ENCODE measurements at places on chromosomes 2 and 18.

DNA sequence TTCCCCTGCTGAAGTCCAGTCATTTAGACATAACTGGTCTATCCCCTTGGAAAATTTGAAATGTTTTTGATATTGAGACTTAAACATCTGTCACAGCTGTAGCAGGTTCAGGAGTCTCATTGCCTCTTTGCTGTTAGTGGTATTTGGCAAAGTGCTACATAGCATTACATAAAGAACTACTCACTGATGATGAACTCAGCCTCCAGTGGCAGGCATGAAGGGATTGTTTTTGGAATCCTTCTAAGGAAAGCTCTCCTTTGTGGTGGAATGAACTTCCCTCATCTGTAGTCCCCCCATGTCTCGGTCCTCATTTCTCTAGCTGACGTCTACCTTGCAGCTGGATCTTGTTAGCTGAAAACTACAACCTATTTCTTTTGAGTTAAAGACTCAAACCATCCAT, 111.6 kb downstream of the TACR1 start:
- peak; percentile 28 for DNase-seq

- DNase-seq: no peak
Measured at GRCh38 chr18:50806208-50806616, 13.6 kb downstream of the MRO start.

DNA sequence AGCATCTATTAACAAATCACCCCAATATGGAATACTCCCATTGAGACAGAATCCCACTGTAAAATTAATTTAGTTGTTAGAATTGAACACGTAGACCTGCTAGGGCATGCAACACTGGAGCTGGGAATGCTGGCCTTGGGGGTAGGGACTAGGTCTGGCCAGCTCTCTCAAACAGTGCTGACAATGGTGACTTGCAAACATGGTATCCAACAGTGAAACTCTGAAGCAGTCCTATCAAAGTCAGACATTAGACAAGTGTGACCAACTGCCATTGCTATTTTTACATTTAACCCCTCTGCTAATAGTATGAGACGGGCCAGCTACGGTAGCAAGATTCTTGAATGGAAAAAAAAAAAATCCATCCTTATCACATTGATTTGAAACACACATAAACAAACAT, 7.2 kb downstream of the E2F6 start:
- DNase-seq: no peak

GRCh38 chr18:30999887-31000628, 42.5 kb downstream of the DSC3 start:
- DNase-seq: no peak

- DNase-seq: no peak
Measured at GRCh38 chr2:171505374-171505773, 16.9 kb upstream of the CYBRD1 start.

DNA sequence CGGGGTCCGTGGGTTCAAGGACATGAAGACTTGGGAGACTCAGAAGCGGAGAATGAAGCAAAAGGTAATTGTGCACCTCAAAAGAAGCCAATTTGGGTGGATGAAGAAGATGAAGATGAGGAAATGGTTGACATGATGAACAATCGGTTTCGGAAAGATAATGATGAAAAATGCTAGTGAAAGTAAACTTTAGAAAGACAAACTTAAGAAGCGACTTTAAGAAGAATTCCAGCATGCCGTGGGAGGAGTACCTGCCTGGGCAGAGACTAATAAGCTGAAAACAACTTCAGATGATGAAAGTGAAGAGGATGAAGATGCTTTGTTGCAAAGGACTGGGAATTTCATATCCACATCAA, 43.5 kb downstream of the PSTPIP2 start:
- no peak for DNase-seq

- DNase-seq: no peak
Measured at GRCh38 chr2:88209521-88210131, 39.5 kb downstream of the THNSL2 start.

DNA sequence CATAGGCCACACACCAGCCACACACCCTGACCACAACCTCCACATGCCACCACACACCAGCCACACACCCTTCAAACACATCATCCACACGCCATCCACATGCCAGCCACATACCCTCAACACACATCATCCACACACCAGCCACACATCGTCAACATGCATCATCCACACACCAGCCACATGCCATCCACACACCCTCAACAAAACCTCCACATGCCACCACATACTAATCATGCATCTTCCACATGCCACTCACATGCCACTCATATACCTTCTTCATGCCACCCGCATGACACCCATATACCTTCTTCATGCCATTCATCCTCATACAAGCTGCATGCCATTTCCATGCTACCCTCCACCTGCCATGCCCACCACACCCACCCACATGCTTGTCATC, 12.4 kb downstream of the TNS1 start:
- no peak for DNase-seq

DNA sequence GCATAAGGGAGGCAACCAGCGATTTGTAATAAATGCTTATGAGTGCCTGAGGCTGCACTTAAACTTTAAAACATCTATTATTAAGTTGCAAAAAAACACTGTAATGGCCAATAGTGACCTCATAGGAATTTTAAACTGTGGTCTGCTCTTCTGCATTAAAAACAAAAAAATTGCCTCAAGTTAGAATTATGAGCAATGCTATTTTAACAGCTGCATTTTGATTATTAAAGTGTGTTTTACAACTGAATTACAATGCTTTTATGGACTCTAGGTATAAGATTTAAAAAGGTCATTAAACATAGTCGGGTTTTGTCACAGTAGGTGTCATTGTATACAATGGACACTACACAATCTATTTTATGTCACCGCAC, 528.7 kb upstream of the FANCL start:
- no peak for DNase-seq

DNA sequence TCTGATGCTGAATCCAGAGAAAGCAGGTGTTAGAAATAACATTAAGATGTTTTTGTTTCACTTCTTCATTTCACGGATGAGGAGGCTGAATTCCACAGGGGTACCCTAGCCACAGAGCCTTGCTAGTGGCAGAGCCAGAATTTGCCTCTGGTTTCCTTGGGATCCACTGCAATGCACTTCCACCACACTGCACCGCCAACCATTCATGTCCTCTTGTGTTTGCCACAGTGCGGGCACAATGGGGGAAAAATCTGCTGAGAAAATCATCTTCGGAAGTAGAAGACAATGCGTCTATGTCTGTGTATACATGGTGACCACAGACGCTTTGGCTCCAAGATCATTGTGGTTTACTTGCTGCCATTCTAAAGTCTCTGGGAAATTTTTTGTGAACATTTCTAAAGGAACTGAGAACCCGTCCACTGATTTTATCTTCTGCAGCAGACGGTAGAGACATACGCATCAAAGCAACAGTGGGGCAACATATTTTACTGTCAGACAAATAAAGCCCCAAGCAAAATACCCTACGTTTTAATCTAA, 14.9 kb downstream of the ICOS start:
- no peak for DNase-seq

GRCh38 chr18:13495961-13496360, 230.4 kb downstream of the FAM210A start:
- DNase-seq: no peak

DNA sequence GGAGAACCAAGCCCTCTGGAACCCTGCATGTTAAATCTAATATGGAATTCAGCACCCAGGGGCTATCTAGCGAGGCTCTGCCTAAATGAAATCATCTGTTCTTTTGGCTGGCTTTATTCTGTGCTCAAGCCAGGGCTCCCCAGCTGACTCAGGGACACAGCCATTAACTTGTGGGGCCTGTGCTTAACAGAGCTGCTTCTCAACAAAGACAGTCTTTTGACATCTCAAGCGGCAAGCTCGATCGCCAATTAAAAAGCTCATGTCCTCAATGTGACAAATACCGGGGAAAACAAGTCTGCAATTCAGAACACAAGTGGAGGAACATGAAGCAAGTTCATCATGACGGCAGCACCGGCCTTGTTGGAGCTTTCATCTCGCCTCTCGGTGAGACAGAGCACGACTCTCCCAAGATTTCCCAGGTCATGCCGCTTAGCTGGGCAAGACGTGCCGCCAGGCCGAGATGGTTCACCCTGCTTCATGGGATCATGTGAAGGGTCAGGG, 64.9 kb downstream of the KLHL29 start:
- DNase-seq: no peak

DNA sequence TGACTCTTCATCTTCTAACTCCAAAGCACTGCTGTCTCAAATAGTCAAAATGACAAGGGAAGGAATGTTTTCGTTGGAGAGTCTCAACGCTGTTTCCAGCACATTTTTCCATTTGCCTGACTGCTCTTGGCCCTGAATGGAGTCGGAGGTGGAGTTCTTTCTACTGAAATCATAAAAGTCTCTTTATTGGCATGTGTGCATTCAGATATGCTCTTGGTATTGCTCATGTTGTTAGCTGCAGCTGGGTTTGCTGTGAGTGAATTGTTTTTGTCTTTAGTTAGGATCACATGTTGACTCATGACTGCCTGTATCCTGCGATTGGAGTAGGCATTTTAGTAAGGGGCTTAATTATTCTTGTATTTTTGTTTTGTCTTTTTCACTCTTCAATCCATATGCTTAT, 16.8 kb downstream of the TMEM17 start:
- peak; percentile 77 for DNase-seq

GRCh38 chr2:147649286-147649685, 195.5 kb upstream of the ACVR2A start:
- DNase-seq: no peak

- no peak for DNase-seq
Measured at GRCh38 chr2:69828938-69829255, 563 bp upstream of the GMCL1 start.

- no peak for DNase-seq
Measured at GRCh38 chr2:70959851-70960832, 18.3 kb upstream of the ANKRD53 start.

DNA sequence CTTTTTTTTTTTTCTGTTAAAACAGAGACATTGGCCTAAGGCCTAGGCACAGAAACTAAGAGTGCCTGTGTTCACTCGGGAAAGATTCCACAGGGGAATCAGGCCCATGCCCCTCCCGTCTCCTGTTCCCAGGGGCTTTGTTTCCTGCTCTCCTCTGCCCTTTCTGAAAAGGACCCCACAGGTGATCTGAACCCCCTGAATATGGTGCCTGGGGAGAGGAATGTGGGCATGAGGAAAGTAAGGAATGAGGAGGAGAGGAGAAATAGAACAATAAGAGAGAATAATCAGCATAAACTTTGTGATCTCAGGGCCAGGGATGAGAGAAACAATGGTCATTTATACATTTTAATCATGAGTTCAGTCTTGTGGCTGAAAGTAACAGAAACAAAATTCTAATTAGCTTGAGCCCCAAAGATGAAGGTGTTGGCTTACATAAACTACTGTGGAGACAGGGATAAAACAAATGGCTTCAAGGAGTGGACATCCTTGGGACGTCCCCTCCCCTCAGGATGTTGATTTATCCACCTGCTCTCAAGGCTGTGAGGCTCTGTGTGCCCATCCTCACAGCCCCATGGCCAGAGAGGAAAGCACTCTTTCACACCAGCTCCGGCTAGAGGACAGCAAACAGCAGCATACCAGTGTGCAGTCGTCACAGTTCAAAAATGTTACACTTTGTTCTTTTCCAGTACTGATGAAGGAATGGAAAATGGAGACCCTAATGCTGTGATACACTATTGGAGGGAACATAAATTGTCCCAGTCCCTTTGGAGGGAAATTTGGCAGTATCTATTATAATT, 46.4 kb upstream of the MRPL33 start:
- peak; percentile 70 for DNase-seq

- DNase-seq: no peak
Measured at GRCh38 chr2:231927566-231927890, 1.3 kb upstream of the NPPC start.

- peak; percentile 3 for DNase-seq
Measured at GRCh38 chr2:11248-11941, 34.9 kb downstream of the FAM110C start.

DNA sequence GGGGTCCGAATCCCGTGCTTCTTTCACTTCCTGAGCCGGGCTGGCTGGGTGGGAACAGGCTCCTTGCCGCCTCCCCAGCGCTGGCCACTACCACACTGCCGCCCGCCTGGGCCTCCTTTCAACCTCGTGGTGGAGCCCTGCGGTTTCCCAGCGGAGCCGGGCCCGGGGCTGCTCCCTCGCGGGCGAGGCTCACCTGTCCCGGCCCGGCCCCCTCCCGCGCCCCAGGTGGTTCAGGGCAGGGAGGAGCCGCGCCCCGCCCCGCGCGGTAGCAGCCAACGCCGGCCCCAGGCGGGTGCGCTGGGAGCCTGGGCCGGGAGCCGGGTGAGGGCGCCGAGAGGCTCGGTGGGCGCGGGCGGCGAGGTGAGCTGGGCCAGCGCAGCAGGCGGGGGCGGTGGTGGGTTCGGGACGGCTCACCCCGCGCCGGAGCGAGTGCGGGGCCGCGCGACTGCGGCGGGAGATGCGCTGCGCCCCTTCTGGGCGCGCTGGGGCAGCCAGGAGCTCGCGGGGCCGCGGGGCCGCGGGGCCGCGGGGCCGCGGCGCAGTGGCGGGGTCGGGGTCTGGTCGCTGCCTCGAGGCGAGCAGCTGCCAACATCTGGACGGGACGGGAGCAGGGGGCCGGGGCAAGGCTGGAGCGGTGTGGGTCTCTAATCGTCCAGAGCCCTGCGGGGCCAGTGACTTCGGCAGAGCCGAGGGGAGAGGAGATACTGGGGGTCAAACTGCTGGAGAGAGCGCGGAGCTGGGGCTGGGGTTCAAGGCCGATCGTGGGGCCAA, at the start of gene LYPD6B:
Gene LYPD6B (plus strand): TSS at position 258 of the 771 bp plus-strand sequence. CDS start 92,250 bp downstream, outside the sequence.
- DNase-seq: no peak

GRCh38 chr2:102480285-102481195, 7.5 kb downstream of the SLC9A4 start:
- DNase-seq: no peak

DNA sequence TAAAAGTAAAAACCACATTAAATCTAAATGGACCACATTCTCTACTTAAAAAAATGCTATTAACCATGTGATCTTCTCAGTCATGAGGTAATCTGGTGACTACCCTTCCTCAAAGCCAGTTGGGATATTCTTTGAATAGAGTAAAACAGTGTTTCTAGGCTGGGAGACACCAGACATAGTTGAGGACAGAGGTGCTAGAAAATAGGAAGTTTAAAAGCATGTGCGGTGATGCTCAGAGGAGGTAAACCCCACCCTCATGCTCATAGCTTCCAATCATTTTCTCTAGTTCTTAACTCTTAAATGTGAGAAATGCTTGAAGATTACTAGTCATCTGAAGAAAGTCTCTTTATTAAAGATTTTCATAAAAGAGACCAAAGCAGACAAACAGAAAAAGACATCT, 30.7 kb upstream of the ELAC1 start:
- no peak for DNase-seq

- DNase-seq: no peak
Measured at GRCh38 chr18:70709144-70709543, 420.3 kb downstream of the SOCS6 start.

DNA sequence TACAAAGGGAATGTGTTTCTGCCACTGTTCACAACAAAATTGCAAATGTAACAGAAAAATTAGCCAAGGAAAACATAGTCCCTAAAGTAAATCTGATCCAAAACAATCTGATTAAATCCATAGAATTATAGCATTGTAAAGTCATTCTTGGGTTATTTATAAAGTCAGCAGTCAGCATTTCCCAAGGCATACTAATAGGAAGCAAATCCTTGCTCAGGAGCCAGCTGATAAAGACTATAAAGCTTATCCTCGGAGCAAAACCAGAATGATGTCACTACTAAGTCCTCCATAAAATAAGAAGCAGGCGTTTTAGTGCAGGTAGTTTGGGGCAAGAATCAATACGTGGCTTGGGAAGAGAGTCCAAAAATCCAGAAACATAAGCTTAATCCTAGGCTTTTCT, 67.3 kb upstream of the CSRNP3 start:
- no peak for DNase-seq

Measured in fibroblast of skin of right biceps (primary cell).